ENCODE measurements at places on chromosomes 7 and 10.
A peak's percentile ranks its signal among the peaks of the same experiment; 100 is the strongest.

DNA sequence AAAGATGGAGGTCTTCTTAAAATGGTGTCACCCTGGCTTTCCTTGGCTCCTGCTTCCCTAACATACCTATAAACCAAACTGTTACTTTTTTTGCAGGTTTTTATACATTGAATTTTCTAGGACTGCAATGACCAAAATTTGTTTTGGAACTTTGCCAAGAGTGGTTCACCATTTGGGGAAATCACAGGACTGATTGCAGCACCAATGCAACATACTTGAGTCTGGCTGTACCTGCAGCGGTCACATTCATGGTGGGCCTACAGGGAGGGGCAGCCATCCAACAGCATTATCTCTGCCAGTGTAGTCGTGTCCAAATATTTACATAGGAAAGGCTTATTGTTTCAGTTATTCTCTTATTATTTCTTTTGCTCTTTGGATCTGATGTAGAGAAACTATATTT is 69.0 kb downstream of the HACD1 start:
- no peak for DNase-seq
- no peak overlapping the region for H3K27ac ChIP-seq
- no peak overlapping the region for H3K4me3 ChIP-seq
- H3K4me1 ChIP-seq, result no peaks in the 10 kb centered on the region
- H3K27me3 ChIP-seq, result no peaks in the 10 kb centered on the region
- no peaks in the 10 kb centered on the region for H3K36me3 ChIP-seq

- H3K27me3 ChIP-seq, result no peaks in the 10 kb centered on the region
- no peak overlapping the region for H3K4me3 ChIP-seq
- H3K36me3 ChIP-seq, result no peaks in the 10 kb centered on the region
- peaks cover 11% of the 10 kb centered on the region for H3K4me1 ChIP-seq
Observed at GRCh38 chr7:818031-818699, 14.1 kb upstream of the SUN1 start.

- peaks cover 4% of the 10 kb centered on the region for H3K4me1 ChIP-seq
- H3K36me3 ChIP-seq, result no peaks in the 10 kb centered on the region
- no peak overlapping the region for H3K4me3 ChIP-seq
- no peaks in the 10 kb centered on the region for H3K27me3 ChIP-seq
Observed at GRCh38 chr10:48496831-48497779, 107.8 kb downstream of the ARHGAP22 start.

GRCh38 chr10:123019941-123020703 is 11.3 kb downstream of the ACADSB start:
- no peak overlapping the region for H3K27ac ChIP-seq
- H3K27me3 ChIP-seq, result no peaks in the 10 kb centered on the region
- H3K4me1 ChIP-seq, result no peaks in the 10 kb centered on the region
- no peak for DNase-seq
- no peak overlapping the region for H3K4me3 ChIP-seq
- H3K36me3 ChIP-seq, result no peaks in the 10 kb centered on the region

- H3K36me3 ChIP-seq, result no peaks in the 10 kb centered on the region
- no peaks in the 10 kb centered on the region for H3K4me1 ChIP-seq
- DNase-seq, result no peak
- H3K27ac ChIP-seq, result no peak overlapping the region
- no peak overlapping the region for H3K4me3 ChIP-seq
Observed at GRCh38 chr7:54255242-54255641, 286.9 kb upstream of the VSTM2A start.

- H3K4me1 ChIP-seq, result no peaks in the 10 kb centered on the region
- H3K36me3 ChIP-seq, result no peaks in the 10 kb centered on the region
- no peak overlapping the region for H3K4me3 ChIP-seq
- H3K27me3 ChIP-seq, result no peaks in the 10 kb centered on the region
Observed at GRCh38 chr10:2782265-2782664, 285.1 kb upstream of the PFKP start.

DNA sequence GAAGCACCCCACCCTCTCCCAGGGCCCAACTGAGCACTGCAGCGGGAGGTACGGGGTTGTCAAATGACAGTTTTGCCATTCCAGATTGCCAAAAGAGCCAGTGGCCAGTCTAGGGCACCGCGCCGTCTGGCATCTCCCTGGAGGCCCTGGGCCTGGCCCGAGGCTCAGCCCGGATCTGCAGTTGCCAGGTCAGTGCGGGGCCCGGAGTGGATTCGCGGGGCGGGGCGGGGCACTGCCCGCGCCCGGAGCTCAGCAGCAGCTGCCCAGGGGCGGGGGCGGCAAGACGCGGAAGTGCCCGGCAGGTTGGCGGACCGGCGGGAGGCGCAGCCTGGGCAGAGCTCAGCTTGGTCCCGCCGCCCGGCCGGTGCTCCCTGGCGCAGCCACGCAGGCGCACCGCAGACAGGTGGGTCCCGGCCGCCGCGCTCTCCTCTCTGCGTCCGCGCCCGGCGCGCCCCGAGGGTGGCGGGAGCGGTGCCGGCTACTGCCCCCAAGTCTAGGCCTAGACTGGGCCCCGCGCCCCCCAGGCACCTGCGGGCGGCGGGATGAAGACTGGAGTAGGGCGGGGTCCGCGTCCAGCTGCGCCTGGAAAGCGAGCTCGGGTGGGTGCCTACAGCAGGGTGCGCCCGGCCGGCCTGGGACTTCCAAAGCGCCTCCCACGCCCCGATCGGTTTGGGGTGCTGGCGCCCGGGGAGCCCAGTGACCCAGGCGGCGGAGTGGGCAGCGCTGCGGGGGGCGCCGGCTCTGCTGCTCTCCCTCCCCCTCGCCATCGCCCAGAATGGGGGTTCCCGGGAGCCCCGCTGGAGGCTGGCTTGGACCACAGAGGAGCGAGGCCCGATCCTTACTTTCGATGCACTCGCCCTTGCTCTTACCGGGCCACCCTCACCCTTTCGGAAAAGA is at the start of gene IRF5:
Gene IRF5 (plus strand): TSS at position 281 of the 897 bp plus-strand sequence. CDS start 4,155 bp downstream, outside the sequence.
- H3K36me3 ChIP-seq, result no peaks in the 10 kb centered on the region
- peak; percentile 59 for DNase-seq
- H3K4me3 ChIP-seq, result peak within 1 kb of the TSS; percentile 0
- peaks cover 12% of the 10 kb centered on the region for H3K4me1 ChIP-seq
- H3K27ac ChIP-seq, result no peak within 1 kb of the TSS
- H3K27me3 ChIP-seq, result no peaks in the 10 kb centered on the region

DNA sequence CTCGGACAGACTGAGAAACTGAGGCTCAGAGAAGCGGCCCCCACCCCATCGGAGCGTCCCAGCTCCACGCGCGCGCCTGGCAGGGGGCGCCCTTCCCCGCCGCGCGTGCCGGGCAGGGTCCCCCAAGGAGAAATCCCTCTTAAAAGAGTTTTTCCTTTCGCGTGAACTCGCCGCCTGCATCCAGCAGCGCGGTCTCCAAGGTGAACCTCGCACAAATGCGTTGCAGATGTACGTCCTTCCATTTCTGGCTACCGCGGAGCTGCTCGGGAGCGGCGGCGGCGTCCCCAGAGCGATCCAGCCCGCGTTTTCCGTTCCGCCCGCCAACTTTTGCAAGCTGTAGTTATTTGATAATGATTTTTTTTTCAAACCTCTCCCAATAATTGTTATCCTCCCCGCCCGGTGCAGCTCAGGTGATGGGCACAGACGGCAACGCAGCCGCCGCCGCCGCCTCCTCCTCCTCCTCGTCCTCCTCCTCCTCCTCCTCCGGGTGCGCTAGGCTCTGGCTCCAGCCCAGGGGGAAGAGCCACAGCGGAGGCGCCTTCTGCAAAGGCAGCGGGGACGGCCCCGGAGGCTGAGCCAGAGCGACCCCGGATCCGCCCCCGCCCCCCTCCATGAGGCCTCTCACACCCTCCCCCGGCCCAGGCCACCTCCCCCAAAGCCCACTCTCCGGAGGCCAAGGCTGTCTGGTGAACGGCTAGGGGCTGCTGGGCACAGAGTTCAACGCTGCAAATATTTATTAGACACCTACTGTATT is 74.0 kb upstream of the CUX1 start:
- H3K27me3 ChIP-seq, result no peaks in the 10 kb centered on the region
- no peak overlapping the region for H3K4me3 ChIP-seq
- peak; percentile 45 for DNase-seq
- no peak overlapping the region for H3K27ac ChIP-seq
- H3K36me3 ChIP-seq, result no peaks in the 10 kb centered on the region
- peaks cover 13% of the 10 kb centered on the region for H3K4me1 ChIP-seq

DNA sequence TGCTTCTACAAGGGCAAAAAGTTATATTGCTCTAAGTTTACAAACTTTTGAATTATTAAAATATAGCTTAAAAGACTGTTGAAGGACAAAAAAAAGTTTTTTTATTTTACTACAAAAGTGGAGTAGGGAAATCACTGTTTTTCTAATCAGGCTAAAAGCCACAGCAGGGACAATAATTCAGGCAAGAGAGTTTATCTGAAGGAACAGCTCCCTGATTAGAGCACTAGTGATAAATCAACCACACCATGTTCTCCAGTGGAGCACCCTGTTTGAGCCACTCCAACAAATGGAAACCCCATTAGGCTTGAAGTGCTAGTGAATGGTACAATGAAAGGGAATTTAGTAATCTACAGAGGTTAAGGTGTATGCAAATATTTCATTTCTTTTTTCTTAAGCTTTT is 357.1 kb downstream of the SEMA3D start:
- no peaks in the 10 kb centered on the region for H3K27me3 ChIP-seq
- no peaks in the 10 kb centered on the region for H3K4me1 ChIP-seq
- H3K4me3 ChIP-seq, result no peak overlapping the region
- H3K36me3 ChIP-seq, result no peaks in the 10 kb centered on the region
- DNase-seq, result no peak
- no peak overlapping the region for H3K27ac ChIP-seq

DNA sequence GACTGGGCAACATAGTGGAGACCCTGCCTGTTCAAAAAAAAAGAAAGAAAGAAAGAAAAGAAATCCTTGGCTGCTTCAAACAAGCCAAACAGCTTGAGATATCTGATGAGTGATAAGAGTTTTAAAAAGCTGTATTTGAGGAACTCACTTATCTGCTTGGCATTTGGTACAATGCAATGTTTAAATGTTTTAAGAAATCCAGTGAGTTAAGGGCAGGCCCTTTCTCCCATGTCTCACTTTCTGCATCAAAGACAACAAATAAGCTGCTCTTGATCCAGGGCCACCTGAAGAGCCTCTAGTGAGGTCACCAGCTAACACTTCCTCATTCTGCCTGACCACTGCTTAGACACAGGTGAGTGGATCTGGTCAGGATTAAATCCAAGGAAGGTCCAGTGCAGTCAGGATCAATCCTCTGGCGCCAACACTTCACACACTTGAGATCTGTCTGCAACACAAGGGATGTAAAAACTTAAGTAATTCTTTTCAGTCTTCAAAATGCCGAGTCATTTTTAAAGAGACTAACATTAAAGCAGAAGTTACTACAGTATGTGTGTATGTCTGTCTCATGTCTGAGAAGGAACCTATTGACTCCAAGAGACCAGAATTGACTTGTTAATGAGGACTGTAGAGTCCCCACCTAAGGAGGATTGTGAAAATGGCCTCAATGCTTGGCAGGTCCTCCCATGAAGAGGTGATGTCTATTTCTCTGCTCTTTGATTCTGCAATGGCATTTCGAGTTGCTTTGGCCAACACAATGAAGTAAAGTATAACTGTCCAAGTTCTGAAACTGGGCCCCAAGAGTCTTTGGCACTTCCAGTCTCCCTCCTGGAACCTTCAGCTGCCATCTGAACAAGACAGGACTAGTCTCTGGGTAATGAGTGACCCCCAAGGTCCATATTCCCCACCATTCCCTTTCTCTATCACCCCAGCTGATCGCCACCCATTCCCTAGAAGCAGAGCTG is 43.1 kb downstream of the CREB3L2 start:
- peak; percentile 86 for DNase-seq
- H3K27me3 ChIP-seq, result no peaks in the 10 kb centered on the region
- H3K4me3 ChIP-seq, result no peak overlapping the region
- peaks cover 82% of the 10 kb centered on the region for H3K4me1 ChIP-seq
- peak overlapping the region; percentile 98 for H3K27ac ChIP-seq

DNA sequence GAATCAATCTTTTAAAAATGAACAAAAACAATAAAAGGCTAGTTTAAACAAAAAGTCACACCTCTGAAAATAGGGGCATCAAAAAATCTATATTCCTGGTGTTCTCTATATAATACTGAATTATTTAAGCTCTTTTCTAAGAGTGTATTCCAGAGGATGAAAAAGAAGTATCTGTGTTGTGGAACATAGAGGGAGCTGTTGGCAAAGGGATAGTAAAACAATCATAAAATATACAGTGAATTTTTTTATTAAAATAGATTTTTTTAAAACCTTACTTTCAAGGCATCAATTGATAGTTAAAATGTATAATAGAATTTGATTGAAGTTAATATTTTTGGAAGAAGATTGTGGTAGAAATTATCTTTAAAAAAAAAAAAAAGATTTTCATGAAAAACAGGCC is 1409.1 kb upstream of the CELF2 start:
- no peaks in the 10 kb centered on the region for H3K27me3 ChIP-seq
- no peak overlapping the region for H3K27ac ChIP-seq
- H3K36me3 ChIP-seq, result no peaks in the 10 kb centered on the region
- no peak overlapping the region for H3K4me3 ChIP-seq
- H3K4me1 ChIP-seq, result no peaks in the 10 kb centered on the region

DNA sequence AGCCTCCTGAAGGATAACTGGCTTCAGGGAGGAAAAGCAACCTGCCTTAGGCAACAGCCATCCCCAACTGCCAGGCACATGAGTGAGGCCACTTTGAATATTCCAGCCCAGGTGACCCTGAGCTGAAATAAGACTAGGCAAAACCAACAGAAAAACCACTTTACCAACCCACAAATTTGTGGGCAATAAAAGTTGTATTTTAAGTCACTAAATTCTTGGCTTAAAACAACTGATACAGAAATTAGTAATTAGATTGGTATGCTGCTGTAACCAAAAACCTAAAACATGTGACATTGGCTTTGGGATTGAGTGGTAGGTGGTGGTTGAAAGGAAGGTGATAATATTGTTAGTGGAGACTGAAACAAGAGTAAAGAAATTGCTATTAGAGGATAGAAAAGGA is 39.9 kb downstream of the ABCB4 start:
- no peak for DNase-seq
- H3K27me3 ChIP-seq, result no peaks in the 10 kb centered on the region
- H3K27ac ChIP-seq, result no peak overlapping the region
- no peaks in the 10 kb centered on the region for H3K4me1 ChIP-seq
- H3K36me3 ChIP-seq, result no peaks in the 10 kb centered on the region
- H3K4me3 ChIP-seq, result no peak overlapping the region

GRCh38 chr7:65285906-65286864 is 87.5 kb upstream of the ZNF92 start:
- H3K27ac ChIP-seq, result no peak overlapping the region
- no peaks in the 10 kb centered on the region for H3K4me1 ChIP-seq
- DNase-seq, result no peak
- H3K27me3 ChIP-seq, result no peaks in the 10 kb centered on the region

DNA sequence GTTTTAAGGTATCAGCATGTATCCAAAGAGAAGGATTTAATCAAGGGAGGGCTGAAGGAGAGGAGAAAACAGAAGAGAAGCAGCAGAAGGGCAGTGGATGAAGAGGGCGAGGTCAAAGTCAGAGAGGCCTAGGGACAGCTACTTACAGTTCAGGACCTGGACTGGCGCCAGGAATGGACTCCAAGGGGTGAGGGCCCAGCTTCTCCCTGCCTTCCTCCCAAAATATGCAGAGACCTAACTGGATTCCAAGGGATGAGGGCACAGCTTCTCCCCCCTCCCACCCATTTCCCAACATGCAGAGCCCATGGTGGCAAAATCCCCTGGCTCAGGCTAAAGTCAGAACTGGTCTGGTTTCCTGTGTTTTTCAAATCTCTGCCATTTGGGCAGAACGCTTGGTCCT is 3.4 kb upstream of the TCF7L2 start:
- DNase-seq, result no peak
- no peaks in the 10 kb centered on the region for H3K27me3 ChIP-seq
- no peak overlapping the region for H3K27ac ChIP-seq
- peaks cover 11% of the 10 kb centered on the region for H3K4me1 ChIP-seq
- no peaks in the 10 kb centered on the region for H3K36me3 ChIP-seq
